ENCODE measurements at places on chromosomes 6 and 20. TPM values are rescaled to one million over a fixed set of nuclear protein-coding genes. Genes with fewer than 3 reads are reported as not detected.

- DNase-seq = no peak
These were observed 1.9 kb downstream of the KCNQ5 start for GRCh38 chr6:72623808-72624207.

The LY6G6F gene
- total RNA-seq = not detected

DNA sequence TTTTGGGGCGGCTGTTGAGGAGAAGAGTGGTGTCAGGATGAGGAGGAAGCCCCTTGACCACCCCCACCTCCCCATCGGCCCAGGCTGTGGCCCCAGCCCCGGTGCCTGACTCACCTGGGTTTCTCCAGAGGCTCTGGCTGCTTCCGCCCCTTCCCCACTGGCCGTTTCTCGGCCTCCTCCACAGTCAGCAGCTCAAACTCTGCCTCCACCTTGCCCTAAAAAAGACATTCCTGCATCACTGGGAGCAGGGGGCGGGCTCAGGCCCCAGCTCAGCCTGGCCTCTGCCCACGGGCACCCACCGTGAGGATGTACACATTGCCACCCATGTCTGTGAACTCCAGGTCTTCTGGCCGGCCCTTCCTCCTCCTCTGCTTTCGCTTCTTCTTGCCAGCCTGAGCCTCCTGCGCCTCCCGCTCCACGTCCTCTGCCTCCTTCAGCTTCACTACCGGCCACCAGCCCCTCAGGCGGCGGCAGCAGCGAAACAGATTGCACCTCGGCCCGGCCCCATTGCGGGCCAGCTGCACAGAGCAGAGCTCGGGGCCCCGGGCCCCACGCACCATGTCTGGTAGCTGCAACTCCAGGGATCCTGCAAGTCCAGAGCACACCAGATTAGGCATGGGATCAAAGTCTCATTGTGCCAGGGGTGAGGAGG, 17.3 kb downstream of the ERGIC3 start:
- no peak for DNase-seq

The CD2AP gene
- total RNA-seq = 68.3 TPM

DNA sequence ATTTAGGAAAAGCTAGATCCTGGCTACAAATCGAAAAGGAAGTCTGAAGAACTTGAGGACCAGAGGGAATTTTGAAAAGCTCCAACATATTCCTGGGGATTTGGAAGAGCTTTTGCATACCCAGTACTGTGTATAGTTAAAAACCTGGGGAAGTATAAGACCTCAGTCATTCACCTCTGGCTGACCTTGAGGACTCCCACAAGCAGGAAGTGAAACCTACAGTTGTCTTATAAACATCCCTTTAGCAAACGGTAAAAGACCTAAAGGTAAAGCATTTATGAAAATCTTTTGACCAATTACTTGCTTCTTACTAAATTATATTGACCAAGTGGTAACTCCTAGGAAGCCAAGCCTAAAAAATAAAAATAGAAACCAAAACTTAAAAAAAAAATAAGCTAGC, 175.0 kb downstream of the HAO1 start:
- no peak for DNase-seq

Data from urinary bladder (tissue), 4 donors.